ENCODE measurements at places on chromosomes 13 and 19. TPM values are rescaled to one million over a fixed set of nuclear protein-coding genes. Genes with fewer than 3 reads are reported as not detected.

DNA sequence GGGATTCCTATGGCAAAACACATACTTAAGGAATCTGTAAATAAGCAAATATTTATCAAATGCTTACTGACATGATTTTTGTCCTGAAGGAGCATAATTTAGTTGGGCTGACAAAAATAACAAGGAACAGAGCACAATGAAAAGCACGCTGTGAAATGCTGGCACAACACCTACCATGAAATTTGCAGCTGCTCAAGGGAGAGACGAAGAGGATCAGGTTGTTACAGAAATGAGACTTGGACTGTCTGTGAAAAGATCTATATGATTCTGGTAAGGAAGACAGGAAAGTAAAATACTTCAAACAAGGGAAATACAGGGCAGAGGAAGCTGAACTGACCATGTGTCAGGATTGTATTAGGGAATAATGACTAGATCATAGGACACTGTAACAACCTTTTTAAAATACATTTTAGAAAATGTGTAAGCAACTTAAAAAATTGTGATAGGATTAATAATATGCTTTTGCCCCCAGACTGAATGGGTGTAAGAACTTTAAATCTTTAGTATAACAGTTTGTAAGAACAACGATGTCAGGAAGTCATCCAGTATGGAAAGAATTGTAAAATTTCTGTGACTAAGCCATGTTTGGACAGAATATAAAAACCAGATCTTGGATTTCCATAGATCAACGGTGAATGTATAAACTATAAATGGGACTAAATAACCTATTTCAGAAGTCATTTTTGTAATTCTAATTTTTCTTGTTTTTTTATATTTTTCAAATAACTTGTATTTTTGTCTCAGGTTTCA lies 1556.0 kb downstream of the EFNB2 start:
- H3K4me3 ChIP-seq = no peak overlapping the region
- H3K27me3 ChIP-seq = no peaks in the 10 kb centered on the region
- H3K36me3 ChIP-seq = no peaks in the 10 kb centered on the region

- no peak for DNase-seq
- H3K27ac ChIP-seq = peak overlapping the region; percentile 94
- no peaks in the 10 kb centered on the region for H3K36me3 ChIP-seq
- H3K4me1 ChIP-seq = no peaks in the 10 kb centered on the region
- H3K4me3 ChIP-seq = peak overlapping the region; percentile 97
Measured at GRCh38 chr19:9139609-9140158, 513 bp upstream of the ZNF317 start.

DNA sequence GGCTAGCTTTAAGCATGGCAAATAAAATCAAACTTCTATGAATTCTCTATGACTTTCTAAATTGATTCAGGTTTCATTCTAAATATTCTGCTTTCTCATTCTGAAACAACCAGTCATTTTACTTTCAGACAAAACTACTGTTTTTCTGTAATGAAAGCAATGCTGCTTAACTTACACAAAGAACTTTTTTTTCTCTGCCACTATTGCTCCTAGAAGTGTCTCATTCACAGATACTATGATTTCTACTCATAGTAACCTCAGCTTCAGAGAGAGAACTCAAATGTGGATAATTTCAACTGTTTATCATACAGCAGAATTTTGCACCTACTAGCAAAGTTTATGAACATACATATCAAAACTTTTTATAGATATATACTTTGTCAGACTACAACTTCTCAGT lies 724.6 kb downstream of the SLITRK5 start:
- H3K4me1 ChIP-seq = no peaks in the 10 kb centered on the region
- no peaks in the 10 kb centered on the region for H3K36me3 ChIP-seq
- no peak overlapping the region for H3K4me3 ChIP-seq
- no peak overlapping the region for H3K27ac ChIP-seq
- no peak for DNase-seq

PEG3 gene
- 0.33 TPM for total RNA-seq

- peaks cover 16% of the 10 kb centered on the region for H3K4me1 ChIP-seq
- H3K27ac ChIP-seq = no peak overlapping the region
- H3K27me3 ChIP-seq = no peaks in the 10 kb centered on the region
- peaks cover 2% of the 10 kb centered on the region for H3K36me3 ChIP-seq
- DNase-seq = no peak
- H3K4me3 ChIP-seq = no peak overlapping the region
Measured at GRCh38 chr19:10736916-10737551, 19.2 kb downstream of the DNM2 start.

DNA sequence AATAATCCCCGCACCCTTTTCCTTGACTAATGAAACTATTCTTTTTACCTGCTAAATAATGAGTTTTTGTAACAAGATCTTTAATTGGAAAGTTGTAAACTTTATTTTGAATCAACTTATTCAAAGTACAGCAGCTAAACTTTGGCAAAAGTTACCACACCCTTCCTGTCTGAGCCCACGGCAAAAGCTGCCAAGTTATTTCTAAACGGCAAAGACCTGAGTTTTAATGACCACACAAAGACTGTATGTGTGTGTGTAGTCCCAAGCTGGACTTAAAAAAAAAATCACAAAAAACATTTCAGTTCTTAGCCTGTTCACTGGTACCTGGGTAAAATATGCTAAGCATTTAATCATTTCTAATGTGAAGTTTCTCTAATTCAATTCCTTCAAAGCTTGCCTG lies 60.7 kb downstream of the ZAR1L start:
- H3K27me3 ChIP-seq = no peaks in the 10 kb centered on the region
- H3K36me3 ChIP-seq = no peaks in the 10 kb centered on the region
- H3K27ac ChIP-seq = no peak overlapping the region
- no peak for DNase-seq

PHF11 gene
- total RNA-seq = 33.9 TPM

DNA sequence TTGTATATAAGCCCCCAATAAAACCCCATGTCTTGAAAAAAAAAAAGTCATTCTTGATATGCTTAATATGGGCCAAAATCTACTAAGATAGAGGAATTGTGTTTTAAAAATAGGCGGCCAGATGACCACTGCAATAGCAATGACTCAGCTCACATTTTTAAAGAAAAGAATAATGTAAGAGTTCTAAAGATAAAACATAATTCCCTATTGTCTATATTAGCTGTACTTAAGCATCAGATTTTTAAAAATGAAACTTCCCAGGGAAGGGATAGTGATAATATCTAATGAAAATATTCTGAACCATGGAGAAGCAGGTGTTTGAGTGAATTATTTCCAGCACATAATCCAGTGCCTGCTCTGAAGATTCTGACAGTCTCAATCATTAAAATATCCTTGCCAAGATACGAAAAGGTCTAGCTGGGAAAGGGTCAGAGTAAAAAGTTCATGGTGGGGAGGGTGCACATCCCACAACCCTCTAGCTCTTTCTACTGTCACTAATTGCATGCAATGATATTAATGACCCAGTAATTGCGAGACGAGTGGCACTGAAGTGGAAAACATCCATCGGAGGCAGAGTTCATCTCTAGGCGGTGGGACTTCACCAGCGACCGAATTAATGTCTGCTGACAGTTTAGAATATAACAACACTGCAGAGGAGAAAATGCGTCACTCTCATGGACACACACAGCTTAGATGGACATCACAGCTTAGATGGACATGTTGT lies 31.6 kb downstream of the EFNB2 start:
- no peaks in the 10 kb centered on the region for H3K4me1 ChIP-seq
- no peak overlapping the region for H3K4me3 ChIP-seq
- no peaks in the 10 kb centered on the region for H3K27me3 ChIP-seq
- DNase-seq = no peak
- no peak overlapping the region for H3K27ac ChIP-seq

DNA sequence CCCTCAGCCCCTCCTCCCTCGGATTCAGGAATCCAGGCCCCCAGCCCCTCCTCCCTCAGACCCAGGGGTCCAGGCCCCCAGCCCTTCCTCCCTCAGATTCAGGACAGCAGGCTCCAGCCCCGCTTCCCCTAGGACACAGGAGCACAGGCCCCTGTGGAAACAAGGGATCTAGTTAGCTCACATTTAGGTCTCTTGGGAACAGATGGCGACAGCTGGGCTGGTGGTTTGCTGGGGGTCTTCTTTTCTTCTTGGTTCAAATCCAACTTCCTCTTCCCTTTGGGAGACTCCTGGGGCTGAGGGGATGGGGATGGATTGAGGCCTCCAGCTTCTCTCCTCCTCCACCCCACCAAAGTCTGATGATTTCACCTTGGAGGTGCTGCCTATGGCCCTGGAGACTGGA lies 19.6 kb downstream of the ZNF575 start:
- H3K27ac ChIP-seq = no peak overlapping the region
- H3K4me3 ChIP-seq = no peak overlapping the region
- H3K36me3 ChIP-seq = peaks cover 11% of the 10 kb centered on the region
- no peaks in the 10 kb centered on the region for H3K27me3 ChIP-seq
- no peaks in the 10 kb centered on the region for H3K4me1 ChIP-seq

DNA sequence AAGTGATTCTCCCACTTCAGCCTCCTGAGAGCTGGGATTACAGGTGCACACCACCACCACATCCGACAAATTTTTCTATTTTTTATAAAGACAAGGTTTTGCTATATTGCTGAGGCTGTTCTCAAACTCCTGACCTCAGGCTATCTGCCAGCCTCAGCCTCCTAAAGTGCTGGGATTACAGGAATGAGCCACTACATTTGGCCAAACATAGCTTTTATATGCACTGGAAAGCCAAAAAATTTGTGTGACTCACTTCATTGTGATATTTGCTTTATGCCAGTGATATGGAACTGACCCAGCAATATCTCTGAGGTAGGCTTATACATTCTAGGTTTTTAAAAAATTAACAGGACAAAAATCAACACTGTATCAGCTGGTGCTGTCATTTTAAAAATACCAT lies 26.8 kb upstream of the ACOD1 start:
- no peak overlapping the region for H3K4me3 ChIP-seq
- H3K36me3 ChIP-seq = no peaks in the 10 kb centered on the region
- DNase-seq = no peak
- no peaks in the 10 kb centered on the region for H3K4me1 ChIP-seq
- no peak overlapping the region for H3K27ac ChIP-seq

DNA sequence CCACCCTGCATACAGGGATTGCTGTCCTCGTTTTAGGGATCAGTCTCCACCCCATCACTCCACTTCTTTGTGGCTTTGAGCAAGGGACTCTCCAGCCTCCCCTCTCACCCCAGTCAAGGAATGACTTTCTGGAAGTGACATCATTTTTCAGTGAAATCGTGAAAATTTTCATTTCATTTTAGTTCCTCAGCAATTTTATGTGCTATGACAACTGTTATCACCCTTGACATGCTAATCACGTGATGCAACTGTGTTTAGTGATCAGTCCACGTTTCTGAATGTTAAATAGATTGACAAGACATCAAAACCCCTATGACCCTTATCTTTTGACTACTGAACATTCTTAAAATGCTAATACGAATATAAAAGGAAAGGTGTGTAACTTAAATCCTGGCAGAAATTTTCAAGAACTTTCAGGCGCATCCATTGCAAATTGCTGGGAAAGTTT lies 8.0 kb downstream of the C19orf81 start:
- H3K4me3 ChIP-seq = no peak overlapping the region
- H3K27me3 ChIP-seq = no peaks in the 10 kb centered on the region
- H3K4me1 ChIP-seq = no peaks in the 10 kb centered on the region
- no peaks in the 10 kb centered on the region for H3K36me3 ChIP-seq
- H3K27ac ChIP-seq = no peak overlapping the region
- no peak for DNase-seq

EHD2 gene
- 0.27 TPM for total RNA-seq

PSG5 gene
- not detected for total RNA-seq

DNA sequence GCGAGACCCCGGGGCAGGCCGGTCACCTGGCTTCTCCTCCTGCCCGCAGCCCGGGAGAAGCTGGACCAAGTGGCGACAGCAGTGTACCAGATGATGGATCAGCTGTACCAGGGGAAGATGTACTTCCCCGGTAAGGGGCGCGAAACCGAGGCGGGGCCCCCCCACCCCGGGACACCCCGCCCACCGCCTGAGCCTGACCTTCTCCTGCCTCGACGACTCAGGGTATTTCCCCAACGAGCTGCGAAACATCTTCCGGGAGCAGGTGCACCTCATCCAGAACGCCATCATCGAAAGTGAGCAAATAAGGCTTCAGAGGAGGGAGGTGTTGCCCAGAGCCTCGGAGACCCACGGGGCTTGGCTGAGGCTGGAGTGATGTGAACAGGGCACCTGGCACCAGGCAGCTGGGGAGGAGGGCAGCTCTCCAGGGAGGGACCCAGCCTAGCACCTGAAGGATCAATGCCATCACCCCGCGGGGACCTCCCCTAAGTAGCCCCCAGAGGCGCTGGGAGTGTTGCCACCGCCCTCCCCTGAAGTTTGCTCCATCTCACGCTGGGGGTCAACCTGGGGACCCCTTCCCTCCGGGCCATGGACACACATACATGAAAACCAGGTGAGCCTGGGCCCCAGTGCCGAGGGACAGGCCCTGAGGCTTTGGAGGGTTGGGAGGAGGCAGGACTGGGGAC lies 629 bp downstream of the IZUMO4 start:
- H3K36me3 ChIP-seq = peaks cover 12% of the 10 kb centered on the region
- H3K4me1 ChIP-seq = peaks cover 16% of the 10 kb centered on the region
- no peak for DNase-seq
- peak overlapping the region; percentile 82 for H3K4me3 ChIP-seq
- H3K27me3 ChIP-seq = no peaks in the 10 kb centered on the region

PNMA8B gene
- not detected for total RNA-seq

- no peaks in the 10 kb centered on the region for H3K36me3 ChIP-seq
- H3K27me3 ChIP-seq = no peaks in the 10 kb centered on the region
- H3K4me1 ChIP-seq = no peaks in the 10 kb centered on the region
- H3K27ac ChIP-seq = no peak overlapping the region
- no peak for DNase-seq
Measured at GRCh38 chr13:100534911-100535310, 53.7 kb downstream of the GGACT start.

DNA sequence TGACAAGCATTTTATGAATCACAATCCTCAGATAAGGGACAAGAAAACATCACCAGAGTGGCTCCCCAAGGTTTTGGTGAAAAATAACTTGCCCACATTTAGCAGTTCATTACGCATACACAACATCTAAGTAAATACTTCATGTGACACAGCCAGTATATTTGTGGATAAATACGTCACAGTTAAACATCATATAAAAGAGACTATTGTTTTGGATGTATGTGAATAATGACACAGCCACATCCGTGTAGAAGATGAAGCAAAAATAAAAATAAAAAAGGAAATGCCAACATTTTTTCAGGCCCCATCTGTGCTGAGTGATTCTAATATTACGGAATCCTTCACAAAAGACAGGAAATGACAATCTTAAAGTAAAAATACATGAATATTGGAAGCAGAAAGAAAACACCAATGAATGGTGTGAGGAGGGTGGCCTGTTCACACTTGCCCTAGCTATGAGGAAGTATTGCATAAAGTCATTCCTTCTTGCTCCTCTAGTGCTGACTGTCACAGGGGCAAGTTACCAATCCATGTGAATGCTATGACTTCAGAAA lies 457.1 kb downstream of the KLF12 start:
- DNase-seq = no peak
- H3K36me3 ChIP-seq = no peaks in the 10 kb centered on the region
- H3K27ac ChIP-seq = no peak overlapping the region
- H3K4me1 ChIP-seq = no peaks in the 10 kb centered on the region

GRCh38 chr19:28244966-28245365 lies 968.0 kb downstream of the UQCRFS1 start:
- DNase-seq = no peak
- H3K4me1 ChIP-seq = no peaks in the 10 kb centered on the region
- H3K36me3 ChIP-seq = no peaks in the 10 kb centered on the region
- no peak overlapping the region for H3K4me3 ChIP-seq
- no peaks in the 10 kb centered on the region for H3K27me3 ChIP-seq
- no peak overlapping the region for H3K27ac ChIP-seq

All from GM12878 (cell line).